ENCODE measurements at places on chromosomes 16 and 17.
A peak's percentile ranks its signal among the peaks of the same experiment; 100 is the strongest.

GRCh38 chr16:82899731-82900450 lies 273.1 kb downstream of the CDH13 start:
- DNase-seq: no peak

DNA sequence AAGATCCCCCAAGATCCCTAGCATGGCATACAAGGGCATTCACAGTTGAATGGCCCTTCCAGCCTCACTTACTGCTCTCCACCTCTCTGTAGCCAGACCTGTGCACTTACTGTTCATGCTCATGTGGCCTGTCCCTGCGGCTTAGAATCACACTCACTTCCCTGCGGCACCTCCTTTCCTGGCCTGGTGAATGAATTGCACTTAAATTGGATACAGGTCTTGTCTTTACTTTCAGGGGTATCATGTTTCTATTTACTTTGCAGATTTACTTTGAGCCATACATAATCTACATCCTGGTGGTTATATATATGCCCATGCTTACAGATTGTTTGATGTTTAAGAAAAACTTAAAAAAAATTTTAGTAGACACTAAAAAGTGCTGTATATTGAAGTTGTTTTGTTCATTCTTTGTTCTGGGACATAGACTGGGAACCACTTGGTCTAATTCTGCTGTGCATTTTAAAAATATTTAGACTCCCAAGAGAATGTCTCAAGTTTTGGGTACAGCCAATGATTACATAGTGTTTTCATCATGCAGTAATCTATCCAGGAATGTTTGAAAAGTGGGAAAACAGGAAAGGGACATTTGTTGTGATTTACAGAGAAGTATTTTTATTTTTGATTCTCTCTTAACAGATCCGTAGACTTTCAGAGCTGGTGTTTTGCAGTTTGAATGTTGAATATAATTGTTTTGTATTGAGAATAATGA lies 63.9 kb downstream of the NUP88 start:
- DNase-seq: no peak

DNA sequence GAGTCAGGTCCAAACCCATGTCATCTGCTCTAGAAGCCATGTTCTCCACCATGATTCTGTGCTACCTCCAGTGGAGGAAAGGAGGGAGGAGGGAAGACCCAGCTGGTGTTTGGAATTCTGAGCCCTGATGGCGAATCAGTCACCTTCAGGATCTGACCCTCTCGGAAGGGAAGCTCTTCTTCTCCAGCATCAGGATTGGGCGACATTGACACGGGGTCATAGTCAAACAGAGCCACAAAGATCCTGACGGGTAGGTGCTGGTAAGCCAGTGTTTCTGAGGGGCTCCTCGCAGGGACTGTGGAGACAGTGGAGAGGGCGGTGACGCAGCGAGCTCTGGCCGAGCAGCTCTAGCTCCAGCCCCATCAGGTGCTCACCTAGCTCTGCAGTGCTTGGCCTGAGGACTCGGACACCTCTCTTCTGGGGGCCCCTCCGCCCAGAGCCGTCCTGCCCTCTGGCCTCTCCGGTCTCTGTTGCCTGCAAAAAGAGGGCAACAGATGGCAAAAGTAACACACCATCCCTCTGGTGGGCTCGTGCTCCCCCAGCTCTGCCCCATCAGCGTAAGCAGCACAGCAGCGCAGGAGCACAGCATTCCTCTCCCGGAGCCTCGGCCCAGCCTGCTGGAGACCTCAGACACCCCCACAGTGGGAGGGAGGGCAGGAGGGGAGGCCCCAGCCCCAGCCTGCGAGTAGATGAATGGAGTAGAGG lies 21.0 kb downstream of the TSPOAP1 start:
- no peak for DNase-seq

DNA sequence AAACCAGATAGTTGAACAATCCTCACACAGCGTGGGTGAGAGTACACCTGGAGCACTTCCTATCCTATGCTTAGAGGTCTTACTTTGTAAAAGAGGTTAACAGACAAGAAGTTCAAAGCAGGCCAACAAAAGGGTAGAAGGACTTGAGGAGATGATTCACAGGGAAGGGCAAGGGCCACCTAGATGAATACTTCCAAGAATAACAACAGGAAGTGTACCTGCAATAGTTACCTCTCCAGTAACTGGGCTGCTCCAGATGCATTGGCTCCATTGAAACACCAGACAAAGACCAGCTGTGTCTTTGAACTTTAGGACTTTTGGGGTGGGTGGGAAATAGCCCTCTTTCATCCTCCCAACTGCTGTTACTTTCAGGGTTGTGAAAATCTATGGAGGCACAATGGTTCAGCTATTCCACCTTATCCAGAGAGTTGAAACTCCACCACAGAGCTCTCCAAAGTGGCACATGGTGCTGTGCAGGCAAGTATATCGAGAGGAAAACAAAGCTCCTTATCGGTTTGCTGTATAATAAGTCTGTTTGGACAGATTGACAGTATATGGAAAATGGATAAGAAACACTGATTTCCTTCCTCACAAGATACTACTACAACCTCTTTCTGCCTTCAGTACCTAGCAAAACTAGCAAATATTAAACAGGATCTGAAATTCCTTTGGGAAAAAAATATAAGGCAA lies 22.7 kb downstream of the RNF43 start:
- DNase-seq: no peak

- DNase-seq: no peak
Observed at GRCh38 chr17:19991252-19991885, 13.7 kb upstream of the AKAP10 start.

DNA sequence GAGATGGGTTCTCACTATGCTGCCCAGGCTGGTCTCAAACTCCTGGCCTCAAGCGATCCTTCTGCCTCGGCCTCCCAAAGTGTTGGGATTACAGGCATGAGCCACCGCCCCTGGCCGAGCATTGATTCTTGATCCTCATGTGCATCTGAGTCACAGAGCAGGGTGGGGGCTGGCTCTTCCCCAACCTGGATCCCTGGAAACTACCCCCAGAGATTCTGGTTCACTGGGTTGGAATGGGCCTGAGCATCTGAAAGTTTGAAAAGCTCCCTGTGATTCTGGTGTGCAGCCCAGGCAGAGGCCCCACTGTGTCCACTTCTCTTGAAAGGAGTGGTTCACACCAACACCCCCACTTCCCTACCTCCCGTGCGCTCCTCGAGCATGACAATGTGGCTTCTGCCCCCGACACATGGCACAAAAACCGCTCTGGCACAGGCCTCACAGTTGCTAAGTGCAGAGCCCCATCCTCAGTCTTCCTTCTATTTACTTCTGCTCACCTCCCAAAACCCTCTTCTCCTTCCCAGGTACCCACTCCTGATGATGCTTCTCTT lies 4.6 kb downstream of the QPRT start:
- no peak for DNase-seq

DNA sequence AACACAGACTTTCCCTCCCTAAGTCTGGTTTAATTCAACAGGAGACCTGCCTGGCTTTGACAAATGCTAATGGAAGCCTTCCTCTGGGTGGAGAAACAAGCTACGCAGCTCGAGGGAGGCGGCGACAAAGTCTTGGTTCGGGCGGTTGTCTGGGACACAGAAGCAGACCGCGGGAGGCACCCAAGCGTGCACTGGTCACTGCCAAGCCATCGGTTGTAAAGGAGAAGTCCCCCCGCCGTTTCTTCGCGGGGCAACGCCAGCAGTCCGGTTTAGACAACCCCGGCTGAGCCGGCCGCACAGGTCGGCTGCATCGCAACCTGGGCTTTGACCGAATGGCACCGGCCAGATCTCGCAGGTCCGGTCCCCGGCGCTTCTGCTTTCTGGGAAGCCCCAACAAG lies 586 bp downstream of the GLYR1 start:
- peak; percentile 73 for DNase-seq

GRCh38 chr16:23058576-23058975 lies 90.7 kb downstream of the USP31 start:
- no peak for DNase-seq

- no peak for DNase-seq
Observed at GRCh38 chr17:81050645-81051625, 16.0 kb downstream of the BAIAP2 start.

- DNase-seq: peak; percentile 74
Observed at GRCh38 chr17:82668631-82669099, 20.4 kb upstream of the WDR45B start.

- DNase-seq: peak; percentile 10
Observed at GRCh38 chr16:24093049-24093448, 163.1 kb upstream of the CACNG3 start.

DNA sequence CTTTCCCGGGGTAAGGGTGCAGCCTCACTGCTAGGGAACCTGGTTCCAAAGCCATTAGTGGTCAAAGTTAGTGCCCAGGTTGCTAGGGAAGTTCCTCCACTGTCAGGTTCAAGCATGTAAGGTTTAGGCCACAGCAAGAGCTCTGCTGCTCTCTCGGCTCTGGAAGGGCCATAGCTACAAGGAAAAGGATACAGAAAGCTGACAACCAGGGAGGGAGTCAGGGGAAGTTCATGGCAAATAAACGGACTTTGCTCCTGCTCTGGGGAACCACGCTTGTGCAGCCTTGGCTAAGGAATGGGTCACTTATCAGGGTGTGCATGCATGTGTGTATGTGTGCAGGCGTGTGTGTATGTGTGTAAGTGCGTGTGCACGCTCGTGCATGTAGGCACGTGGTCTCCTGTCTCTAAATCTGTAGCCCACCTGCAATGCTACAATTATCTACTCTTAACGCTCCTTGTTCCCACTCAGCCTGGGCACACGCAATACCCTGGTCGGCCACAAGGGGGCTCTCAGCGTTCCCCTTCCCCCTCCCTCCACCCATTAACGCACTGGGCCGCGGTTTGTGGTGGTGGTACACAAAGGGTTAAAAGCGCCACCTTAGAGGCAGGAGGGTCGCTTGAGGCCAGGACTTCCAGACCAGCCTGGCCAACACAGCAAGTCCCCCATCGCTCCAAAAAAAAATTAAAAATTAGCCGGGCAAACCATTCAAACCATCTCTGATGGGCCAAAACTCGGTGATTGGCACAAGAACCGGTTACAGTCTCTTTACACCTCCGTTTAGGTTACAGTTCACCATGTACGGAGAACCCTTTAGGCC lies 48.4 kb upstream of the KDM8 start:
- DNase-seq: peak; percentile 60

- no peak for DNase-seq
Observed at GRCh38 chr16:73355981-73356380, 308.1 kb upstream of the ZFHX3 start.

GRCh38 chr16:75495076-75495674 lies at the start of gene CHST6:
Gene CHST6, minus strand, starts transcription at chr16:75495441. Its CDS starts 15,613 bp downstream, at chr16:75479828.
- no peak for DNase-seq
